ENCODE measurements at places on chromosomes 3 and 15.

DNA sequence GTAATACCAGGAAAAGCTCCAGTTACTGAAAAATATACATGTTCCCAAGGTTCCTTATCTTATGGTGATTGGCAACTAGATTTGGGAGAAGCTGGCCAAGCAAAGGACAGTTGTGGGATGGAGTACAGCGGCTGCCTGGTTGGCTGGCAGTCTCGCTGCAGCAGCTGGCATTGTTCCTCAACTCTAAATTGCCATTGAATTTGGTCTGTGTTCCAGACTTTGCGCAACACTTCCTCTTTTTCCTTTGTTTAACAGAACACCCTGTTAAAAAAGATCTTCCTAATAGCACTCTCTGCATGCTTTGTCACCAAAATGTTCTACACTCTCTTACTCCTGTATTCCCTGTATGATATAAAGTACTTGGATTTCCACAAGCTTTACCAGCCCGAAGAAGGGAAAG, 420.6 kb upstream of the RBMS3 start:
- DNase-seq: no peak

GRCh38 chr15:82921939-82922338, 30.6 kb downstream of the HOMER2 start:
- DNase-seq: no peak

DNA sequence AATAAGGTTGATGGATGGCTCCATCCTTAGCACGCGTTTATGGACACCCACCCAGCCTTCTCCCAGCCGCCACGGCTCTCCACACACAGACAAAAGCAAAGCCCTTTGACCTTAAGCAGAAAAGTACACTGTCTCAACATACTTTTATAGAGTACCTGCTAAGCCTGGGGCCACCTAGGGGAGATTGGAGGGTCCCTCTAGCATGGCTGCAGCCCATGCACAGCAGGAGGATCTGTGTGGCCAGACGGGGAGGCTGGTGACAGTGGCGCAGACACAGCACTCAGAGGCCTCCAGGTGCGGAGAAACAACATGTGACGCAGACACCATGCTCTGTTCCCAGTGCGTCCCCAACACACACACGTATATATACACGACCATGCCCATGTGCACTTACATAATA, 174.9 kb downstream of the XXYLT1 start:
- DNase-seq: no peak

- no peak for DNase-seq
Observed at GRCh38 chr3:13851997-13852637, 27.8 kb downstream of the WNT7A start.

DNA sequence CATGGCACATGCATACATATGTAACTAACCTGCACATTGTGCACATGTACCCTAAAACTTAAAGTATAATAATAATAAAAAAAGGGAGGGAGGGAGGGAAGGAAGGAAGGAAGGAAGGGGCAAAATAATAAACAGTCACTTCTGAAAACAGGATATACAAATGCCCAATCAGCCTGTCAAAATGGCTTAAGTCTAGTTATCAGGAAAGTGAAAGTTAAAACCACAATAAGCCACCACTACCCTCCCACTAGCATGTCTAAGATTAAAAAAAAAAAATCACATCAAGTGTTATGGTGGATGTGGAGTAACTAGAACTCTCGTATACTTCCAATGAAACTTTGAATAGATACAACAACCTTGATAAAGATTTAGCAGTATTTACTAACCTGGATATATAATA, 145.6 kb upstream of the GMNC start:
- DNase-seq: no peak

DNA sequence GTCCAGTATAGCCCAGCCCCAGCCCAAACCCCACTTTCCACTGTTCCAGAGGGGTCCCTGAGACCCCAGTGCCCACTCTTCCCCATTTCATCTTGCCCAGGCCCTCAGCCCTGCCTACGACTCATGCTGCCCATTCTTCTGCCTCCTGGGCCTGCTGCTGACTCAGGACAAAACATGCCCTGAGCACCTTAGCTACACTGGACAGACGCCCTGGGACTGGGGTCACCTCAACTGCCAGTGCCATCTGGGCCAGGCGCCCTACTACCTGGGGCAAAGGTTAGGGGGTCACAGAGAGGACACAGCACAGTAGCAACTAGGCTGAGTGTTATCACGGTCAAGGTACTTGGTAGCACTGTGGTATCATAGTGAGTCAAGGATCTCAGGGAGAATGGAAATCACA, 2.6 kb upstream of the LAMB2 start:
- no peak for DNase-seq

GRCh38 chr3:14154276-14154675, 24.1 kb downstream of the XPC start:
- no peak for DNase-seq

DNA sequence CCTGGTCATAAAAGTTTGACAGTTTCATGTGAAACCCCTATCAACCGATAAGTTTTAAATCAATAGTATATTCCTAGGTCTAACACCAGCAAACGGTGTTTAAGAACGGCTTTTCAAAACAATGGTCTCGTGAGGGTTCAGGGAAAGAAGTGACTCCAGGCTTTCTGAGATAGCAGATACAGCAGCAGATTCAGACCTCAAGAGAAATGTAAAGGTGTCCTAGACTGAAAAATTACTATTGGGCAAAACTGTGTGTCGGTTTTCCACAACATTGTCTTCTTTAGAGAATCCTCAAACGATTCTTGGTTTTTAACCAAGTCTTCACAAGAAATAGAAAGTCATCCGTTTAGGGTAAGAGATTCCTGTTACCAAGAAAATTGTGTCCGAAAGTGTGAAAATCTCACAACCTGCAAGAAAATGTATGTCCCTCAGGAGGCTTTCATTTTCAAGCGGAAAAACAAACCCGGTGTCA, 1.2 kb downstream of the SETD2 start:
- no peak for DNase-seq

- no peak for DNase-seq
Observed at GRCh38 chr3:97089621-97090020, 275.2 kb downstream of the EPHA6 start.

DNA sequence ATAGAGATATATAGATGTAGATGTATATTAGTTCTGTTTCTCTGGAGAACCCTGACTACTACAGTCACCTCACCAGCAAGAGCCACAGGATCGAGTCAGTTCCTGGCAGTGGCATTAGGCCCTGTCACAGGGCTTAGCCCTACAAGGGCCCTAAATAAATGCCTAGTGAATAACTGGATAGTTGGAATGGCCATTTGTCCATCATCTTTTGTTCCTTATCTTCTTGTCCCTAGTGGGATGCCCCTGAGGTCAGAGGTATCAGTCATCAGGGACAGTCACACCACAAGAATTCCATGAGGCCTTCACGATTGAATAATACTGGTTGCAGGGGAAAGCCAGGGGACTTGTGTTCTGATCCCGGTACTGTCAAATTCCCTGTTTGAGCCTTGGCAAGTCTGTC, 204.9 kb upstream of the PPP2R3A start:
- no peak for DNase-seq

GRCh38 chr15:47570451-47570850, 146.9 kb upstream of the SEMA6D start:
- no peak for DNase-seq

GRCh38 chr15:85026304-85027032, 44.8 kb downstream of the PDE8A start:
- no peak for DNase-seq

DNA sequence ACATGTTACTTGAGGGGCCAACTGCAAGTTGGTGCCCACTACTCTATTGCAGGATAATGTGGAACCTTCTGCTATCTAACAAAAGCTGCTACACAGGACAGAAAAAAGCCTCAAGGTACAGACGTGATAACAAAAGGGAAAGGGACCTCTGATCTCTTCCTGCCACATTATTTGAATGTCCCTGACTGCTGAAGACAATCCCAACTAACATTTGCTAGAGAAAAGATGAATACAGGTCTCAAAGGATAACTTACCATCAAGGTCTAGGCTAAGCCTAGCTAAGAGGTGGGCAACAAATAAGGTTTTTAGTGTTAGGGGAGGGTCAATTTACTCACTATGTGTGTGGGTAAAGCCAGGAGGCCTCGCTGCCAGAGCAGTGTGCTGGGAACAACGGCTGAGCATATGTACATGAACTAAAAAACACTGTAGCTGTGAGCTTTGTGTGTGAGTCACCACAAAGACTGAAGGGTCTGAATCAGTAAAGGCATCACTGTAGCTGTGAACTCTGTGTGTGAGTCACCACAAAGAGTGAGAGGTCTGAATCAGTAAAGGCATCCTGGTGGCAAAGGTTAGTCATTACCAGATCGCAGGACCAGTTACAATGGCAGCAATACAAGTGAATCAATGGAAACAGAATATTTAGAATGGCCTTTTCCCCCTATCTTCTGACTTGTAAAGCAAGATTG, 111.7 kb downstream of the LMLN start:
- DNase-seq: peak; percentile 73

DNA sequence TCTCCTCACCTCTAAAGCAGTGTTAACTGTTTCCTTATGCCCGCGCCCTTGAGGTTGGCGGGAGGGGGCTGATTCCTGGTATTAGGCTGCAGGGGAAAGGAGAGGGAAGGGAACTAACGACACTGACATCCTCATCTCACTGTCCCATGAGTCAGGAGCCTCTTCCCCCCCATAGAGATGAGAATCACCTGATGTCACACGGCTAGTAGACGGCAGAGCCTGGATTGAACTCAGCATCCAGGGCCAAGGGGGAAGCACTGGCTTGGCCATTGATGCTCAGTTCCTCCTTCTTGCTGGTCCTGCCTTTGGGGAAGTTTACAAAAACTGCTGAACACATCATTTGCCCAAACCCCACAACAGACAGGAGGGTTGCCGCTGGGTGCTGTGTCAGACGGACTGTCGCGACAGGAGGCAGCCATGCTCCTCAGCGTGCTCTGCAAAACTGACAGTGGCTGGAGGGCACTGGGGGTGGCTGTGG, 38.5 kb downstream of the IDH2 start:
- DNase-seq: no peak

GRCh38 chr15:89368566-89369223, 34.1 kb upstream of the POLG start:
- no peak for DNase-seq

DNA sequence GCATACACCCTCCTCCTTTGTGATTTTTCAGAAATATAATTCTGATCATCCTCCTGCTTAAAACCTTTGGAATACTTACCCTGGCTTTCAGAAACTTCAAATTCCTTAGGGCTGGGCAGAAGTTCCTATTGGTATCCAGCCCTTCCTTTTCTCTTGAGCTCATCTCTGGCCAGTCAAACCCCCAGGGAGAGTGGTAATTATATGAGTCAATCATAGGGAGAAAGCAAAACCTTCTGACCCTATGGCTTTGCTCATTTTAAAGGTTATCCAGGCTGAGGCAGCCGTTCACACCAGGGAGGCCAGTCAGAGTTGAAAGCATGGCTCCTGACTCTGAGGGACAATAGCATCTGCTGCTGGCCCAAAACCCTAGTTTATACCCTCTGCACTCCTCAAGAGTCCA, 23.9 kb upstream of the CTNNB1 start:
- no peak for DNase-seq

DNA sequence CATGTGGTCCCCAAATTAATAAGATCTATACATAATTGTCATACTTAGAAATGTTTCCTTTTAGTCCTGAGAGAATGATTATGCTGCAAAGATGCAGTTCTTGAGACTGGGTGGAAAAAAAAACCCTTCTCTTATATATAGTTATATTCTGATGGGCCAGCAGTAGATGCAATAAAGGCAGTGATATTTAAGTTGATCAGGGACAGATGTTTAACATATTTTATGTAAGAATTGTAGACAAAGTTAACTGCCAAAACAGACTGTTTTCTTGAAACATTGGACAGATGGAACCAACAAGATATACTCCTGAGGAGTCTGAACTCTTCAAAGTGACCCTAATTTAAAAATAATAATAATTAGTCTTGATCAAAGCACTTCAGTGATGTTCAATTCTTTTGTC, 172.0 kb upstream of the LRIG1 start:
- no peak for DNase-seq

DNA sequence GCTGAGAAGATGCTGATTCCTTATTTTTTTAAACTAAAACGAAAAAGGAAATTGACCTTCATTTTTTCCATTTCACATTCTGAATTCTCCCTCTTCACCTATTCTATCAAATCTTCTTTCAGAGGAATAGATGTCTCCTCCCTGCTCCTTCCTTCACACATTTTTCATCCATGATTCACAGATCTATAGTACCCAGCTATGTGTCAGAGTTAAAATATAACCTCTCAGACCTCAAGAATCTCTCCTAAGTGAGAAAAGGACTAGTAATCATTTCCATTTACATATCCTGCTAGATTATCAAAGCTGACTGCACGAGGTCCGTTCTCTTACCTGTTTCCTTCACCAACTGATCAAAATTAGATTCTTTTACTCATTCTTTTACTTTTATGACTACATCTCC, 1297.6 kb upstream of the ALCAM start:
- DNase-seq: no peak

DNA sequence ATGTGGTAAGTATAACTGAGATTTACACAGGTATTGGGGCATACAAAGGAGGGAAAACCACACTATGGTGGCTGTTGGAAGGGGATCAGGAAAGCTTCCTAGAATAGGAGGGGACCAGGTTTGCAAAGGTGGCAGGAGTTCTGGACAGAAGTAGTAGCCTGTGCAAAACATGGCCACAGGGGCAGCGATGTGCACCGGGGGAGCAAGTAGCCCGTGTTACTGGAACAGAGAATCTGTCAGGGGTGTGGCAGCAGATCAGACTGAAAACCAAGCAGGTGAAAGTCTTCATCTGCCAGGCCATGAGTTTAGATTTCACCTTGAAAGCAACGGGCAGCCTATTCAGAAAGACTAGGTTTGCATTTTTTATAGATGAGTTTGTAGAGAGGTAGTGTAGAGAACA, 182.3 kb upstream of the LPP start:
- DNase-seq: no peak

GRCh38 chr3:154849408-154849807, 230.7 kb upstream of the MME start:
- no peak for DNase-seq

DNA sequence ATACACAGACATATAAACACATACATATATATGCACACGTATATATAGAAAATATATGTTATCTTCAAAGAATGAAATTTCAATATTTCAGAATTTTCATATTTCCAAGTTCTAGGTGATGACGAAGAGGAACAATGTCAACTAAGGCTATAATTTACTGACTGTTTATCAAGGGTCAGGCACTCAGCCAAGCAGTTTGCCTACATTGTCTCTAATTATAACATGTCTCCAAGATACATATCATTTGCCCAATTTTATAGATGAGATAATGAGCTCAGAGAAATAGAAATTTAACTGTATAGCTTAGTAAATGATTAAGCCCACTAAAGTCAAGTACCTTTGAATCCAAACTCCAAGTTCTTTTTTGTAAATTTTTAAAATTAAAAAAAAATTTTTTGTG, 99.9 kb upstream of the PLSCR4 start:
- no peak for DNase-seq

Measured in stimulated activated CD4-positive, alpha-beta T cell treated with anti-CD3 and anti-CD28 coated beads, Interleukin-4, amount 100 ng/mL, for 24 hours (primary cell).